Upper lobe of left lung (tissue), 6 donors: ENCODE measurements at places on chromosomes 5 and 9. TPM values are rescaled to one million over a fixed set of nuclear protein-coding genes. Genes with fewer than 3 reads are reported as not detected.

Gene HMGCS1
- 133 TPM for total RNA-seq

Gene PDCD1LG2
- total RNA-seq, result 3.0 TPM

Gene GABBR2
- total RNA-seq, result 0.94 TPM

Gene GDNF
- not detected for total RNA-seq

Gene FAM53C
- total RNA-seq, result 16.8 TPM

Gene TEX48
- total RNA-seq, result not detected

Gene TMEM252
- not detected for total RNA-seq

Gene GPR21
- 3.1 TPM for total RNA-seq

Gene SPATA31D4
- total RNA-seq, result not detected

Gene SPRY4
- 49.6 TPM for total RNA-seq

Gene ACTL7B
- total RNA-seq, result not detected

Gene PDZD2
- total RNA-seq, result 70.7 TPM

Gene DHX29
- total RNA-seq, result 24.3 TPM

Gene AMACR
- total RNA-seq, result 8.8 TPM

Gene NRG2
- 0.61 TPM for total RNA-seq

Gene SPINK6
- total RNA-seq, result not detected

Gene PCDHGC4
- total RNA-seq, result 1.7 TPM

Gene OTP
- not detected for total RNA-seq

Gene NRARP
- 4.0 TPM for total RNA-seq

Gene HTR1A
- not detected for total RNA-seq
